Activated CD4-positive, alpha-beta T cell treated with anti-CD3 and anti-CD28 coated beads, Interleukin-2, amount 50 U/mL, for 4 hours (primary cell): ENCODE measurements at places on chromosomes 2 and 18.

- DNase-seq, result no peak
Observed at GRCh38 chr2:218270721-218271486, 585 bp downstream of the PNKD start.

DNA sequence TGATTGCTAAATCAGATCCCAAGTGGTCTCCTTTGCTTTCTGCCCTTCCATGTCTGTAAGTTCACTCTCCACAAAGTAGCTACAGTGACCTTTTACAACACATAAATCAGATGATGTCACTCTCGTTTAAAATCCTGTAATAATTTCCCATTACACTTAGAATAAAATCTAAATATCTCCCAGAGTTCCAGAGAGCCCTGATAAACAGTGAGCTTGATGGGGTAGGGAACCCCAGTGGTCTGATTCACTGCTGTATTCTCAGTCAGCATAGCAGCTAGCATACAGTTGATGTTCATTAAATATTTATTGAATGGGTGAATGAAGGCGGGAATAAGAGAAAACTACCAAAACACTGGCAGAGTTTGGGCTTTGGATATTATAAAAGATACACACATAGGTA, 117.7 kb downstream of the ZAP70 start:
- DNase-seq, result no peak

GRCh38 chr2:136023416-136023815, 38.0 kb upstream of the DARS1 start:
- no peak for DNase-seq

DNA sequence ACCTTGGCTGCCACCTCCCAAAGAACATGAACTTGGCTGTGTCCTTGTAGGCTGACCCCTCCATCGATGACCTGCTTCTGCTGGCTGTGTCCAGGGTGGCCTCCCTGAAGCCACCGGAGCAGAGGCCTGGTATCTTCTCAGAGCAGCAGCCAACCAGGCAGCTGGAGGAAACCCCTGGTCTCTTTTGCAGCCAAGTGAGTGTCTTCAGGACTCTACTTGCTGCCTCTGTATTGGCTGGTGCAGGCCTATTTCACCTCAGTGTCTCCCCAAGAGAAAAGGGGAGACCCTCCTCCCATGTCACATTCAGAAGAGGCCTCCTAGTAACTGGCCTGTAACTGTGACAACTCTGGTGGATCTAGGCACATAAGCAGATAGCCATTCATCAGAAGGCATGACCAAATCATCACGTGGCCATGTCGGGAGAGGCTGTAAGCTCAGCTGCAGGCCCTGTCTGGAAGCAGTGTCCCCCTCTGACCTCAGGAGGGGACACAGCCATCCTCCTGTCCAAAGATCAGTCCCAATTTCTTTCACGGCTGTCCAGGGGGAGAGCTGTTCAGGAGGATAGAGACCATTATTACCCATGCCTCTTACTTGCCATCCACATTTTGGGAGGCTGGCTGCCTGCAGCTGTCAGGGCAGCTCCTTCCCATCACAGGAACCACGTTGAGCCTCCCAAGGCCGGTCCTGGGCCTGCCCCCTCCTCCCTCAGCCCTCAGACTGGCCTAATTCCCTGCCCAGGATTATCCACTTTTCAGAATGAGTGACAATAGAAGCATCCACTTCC, 20.9 kb upstream of the ROCK2 start:
- DNase-seq, result no peak

- DNase-seq, result no peak
Observed at GRCh38 chr18:63444580-63444979, 22.3 kb upstream of the VPS4B start.

DNA sequence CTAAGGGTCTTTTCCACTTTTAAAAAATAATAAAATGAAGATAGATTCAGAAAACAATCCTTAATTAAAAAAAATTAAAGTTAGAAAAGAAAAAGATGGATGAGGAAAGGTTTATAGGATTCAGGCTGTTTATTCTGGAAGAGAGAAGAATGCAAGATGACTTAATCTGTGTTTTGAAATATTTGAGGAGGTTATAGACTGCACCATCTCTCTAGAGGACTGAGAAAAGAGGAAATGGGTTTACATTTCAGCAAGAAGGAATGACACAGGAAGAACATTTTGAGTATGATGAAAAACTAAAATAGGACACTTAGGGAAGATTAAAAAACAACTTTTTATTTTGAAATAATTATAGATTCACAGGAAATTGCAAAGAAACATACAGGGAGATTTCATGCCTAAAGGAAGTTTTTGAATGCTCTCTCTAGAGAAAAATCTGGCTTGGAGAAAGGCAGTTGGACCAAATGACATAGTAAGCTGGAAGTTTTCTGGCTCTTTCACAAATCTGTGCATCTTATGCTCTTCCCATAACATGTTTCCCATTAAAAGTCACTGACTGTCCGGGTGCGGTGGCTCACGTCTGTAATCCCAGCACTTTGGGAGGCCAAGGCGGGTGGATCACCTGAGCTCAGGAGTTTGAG, 75.0 kb downstream of the CERS6 start:
- no peak for DNase-seq

DNA sequence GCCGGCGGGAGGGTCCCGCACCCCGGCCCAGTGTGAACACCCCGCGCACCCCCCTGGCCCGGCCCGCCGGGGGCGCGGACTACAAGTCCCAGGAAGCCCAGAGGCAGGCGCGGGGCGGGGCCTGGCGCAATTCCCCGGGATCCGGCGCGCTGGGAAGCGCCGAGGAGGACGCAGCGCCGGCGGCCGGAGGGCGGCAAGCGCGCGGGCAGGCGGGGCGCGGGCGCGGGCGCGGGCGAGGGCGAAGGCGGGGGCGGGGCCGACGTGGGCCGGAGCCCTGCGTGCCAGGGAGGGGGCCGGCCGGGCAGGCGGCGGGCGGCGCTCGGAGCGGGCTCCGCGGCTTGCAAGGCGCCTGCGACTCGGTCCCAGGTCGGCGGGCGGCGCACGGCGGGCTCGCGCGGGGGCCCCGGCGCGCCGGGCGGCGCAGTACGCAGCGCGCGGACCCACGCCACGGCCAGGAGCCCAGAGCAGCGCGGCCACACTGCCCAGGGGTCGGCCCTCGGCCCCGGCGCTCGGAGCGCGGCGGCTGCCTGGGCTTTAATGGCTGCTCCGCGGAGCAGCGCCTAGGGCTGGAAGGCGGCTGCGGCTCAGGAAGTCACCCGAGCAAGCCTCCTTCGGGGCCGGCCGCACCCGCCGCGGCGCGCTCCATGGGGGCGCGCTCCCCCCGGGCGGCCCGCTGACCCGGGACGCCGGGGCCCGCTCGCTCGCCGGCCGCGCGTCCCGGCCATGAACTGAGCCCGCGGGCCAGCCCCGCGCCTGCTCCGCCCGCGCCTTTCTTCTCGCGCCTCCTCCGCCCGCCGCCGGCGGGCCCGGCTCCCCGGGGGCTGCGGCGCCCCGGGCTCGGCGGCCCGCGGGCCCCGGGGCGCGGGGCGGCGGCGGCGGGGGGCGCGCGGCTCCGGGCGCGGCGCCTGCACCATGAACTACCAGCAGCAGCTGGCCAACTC, at the start of gene AGAP1:
Gene AGAP1, plus strand, starts transcription at position 269 of the 941 bp plus-strand sequence.
- DNase-seq, result no peak

- DNase-seq, result no peak
Observed at GRCh38 chr2:126661702-126662500, 5.9 kb downstream of the GYPC start.

DNA sequence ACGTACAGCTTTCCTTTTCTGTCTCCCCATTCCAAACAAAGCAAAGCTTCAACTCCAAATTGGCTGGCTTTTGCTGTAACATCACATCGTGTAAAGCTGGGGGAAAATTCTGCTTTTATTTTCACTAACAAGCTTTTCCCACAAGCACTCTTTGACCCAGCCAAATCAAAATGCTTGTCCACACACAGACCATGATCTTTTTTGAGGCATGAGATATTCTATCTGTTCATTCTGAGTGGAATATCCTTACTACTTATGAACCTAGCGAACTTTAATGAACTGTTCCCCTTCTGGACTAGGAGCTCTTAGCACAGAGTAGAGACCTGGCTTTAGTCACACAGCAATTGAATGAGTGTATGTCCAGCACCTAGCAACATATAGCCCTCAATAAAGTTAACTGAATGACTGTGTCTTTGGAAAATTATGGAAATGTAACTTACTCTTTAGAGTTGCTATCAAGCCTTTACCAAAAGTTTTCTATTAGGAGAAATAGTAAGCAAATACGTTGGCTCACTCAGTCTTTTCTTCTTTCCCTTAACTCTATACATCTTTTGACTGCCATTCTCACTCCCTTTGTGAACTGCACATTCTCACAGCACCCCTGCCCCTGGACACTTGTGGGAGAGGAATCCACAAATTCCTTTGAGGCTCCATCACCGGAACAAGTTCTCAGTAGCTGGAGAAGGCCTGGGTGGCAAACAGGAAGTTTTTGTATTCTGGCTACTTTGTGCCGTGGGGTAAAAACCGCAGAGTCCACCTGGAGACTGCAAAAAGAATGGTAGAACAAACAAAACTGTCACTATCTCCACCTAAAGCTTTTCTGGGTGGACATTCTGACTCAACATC, 1.3 kb upstream of the UBE2E3 start:
- DNase-seq, result no peak

DNA sequence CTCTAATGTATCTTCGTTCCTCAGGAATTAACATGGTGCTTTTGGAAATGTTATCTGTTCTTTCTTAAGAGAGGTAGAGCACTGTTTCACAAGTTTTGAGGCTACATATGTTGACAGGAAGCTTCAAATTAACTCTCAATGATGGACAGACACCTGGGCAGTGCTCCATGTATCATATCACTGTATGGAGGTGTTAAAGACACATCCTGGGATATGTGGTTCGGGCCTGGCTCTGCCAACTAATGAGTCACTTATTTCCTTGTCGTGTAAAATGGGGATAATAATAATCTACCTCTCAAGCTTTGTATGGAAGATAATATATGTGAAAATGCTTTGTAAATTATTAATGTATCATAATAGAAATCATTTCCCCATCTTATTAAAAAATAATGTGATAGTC, 90.2 kb downstream of the PARD3B start:
- no peak for DNase-seq

DNA sequence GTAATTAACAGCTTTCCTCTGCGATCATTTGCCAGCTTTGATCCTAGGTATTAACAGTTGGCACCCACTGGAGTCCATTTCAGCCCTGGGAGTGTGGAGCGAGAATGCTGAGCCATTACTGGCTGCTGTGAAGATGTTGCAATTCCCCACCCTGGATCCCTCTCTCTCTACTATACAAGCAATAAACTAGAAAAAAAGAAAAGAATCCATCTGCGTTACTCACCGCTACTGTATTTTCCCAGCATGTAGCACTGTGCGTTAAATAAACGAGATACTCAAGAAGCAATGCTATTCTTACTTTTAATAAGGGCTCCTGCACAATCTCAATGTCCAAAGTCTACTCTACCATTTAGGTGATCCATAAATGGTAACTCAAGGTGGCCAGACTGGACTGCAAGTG, 8.5 kb downstream of the RTTN start:
- no peak for DNase-seq

GRCh38 chr2:43537137-43537536, 58.7 kb downstream of the THADA start:
- DNase-seq, result no peak

DNA sequence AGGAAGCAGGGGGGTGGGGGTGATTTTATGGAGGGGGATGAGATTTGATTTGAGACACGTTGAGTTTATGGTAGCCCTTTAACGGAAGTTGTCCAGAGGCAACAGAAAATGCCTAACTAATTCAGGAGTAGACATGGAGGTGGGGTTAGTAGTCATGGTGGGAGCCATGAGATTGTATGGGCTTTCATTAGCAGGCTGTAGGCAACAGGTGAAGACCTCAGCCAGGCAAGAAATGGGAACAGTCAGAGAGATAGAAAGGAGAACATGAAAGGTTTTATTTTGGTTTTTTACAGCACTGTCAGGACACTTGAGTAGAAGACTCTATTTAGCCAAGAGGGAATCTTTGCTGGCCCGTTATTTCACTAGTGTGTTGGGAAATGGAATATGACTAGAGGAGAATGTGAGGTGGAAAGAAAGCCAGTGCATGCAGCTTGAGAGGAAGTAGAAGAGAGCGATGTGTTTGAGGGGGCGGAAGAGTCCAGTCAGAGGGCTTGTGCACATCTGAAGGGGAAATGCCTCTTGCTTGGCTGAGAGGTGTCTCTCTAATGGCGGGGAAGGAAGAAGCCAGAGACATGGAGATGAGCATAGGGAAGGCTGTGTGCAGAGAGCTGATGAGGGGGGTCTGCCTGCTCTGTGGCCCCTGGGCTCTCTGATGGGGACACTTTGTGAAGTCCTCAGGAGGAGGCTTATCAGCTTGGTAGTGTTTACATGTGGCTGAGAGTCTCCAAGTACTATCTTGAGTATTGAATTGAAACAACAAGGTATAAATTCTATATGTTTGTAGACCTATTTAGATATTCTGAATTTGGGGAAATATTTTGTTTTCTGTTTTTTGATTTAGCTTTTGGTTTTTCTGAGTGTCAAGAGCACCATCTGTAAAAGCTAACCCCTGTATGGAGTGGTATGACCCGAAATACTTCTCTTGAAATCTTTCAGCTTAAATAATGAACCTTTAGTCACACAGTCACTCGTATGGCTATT, 66.9 kb upstream of the ITM2C start:
- no peak for DNase-seq

GRCh38 chr2:126797622-126798275, 100.9 kb upstream of the TEX51 start:
- no peak for DNase-seq

DNA sequence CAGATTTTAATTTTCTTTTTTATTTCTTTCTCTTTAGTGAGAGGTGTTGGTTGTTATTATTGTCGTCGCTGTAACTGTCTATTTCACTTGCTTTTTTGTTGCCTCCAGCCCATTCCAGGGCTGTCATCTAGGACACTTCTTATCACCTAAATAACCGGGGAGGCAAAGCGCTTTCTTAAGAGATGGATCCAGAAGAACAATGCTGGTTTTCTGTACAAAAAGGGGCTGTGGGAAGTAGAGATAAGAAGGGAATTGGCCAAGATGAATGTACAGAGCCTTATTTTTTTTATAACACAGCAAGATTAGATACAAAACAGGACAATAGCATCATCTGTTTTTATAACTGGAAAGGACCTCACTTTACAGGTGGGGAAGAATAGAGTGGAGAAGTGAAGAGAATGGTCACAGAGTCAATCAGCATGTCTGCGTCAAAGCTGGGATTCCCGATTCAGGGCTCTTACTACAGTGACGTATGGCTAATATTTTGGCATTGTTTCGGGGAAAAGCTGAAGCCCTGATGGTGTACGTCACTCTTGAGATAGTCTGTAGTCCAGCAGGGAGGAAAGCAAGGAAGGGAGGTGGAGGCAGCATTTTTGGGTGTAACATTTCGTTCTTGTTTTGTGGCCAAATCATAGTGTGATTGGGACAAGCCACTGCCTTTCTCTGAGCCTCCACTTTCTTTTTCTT, 23.2 kb downstream of the IL1B start:
- DNase-seq, result no peak
